Activated naive CD4-positive, alpha-beta T cell treated with Interleukin-2 at 50 U/mL for 16 hours (primary cell): ENCODE measurements at places on chromosomes 3 and 15.

DNA sequence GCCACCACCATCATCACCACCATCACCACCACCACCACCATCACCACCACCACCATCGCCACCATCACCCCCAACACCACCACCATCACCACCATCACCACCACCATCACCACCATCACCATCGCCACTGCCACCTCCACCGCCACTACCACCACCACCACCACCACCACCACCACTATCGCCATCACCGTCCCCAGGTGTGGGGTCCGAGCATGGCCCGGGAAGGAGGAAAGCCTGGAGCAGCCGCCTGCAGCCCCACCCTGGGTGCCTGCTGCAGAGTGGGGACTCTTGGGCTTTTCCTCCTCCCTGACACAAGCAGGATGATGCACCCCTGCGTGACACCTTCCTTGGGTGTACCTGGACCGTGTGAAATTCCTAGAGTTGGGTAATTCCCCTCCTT lies 43.9 kb downstream of the MUC4 start:
- DNase-seq, result no peak

- DNase-seq, result no peak
Measured at GRCh38 chr3:152219216-152219615, 49.5 kb upstream of the MBNL1 start.

- DNase-seq, result no peak
Measured at GRCh38 chr15:50753463-50753862, 12.0 kb downstream of the SPPL2A start.

DNA sequence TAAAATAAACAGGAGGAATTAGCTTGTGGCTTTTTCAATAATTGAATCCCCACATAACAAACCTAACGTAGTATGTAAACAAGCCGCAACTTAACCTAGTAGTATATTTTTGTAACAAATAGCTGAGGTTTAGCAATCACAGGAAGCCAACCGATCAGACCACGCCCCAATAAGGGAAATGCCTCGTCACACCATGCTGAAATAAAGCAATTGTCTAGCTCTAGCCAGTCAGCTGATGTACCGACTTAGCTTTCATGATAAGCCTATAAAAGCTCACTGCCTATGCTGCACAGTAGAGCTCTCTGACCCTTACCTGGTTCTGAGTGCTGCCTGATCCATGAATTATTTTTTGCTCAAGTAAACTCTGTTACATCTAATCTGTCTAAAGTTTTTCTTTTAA lies 208.9 kb downstream of the ROBO1 start:
- no peak for DNase-seq
